ENCODE measurements at places on chromosomes 13 and 19. TPM values are rescaled to one million over a fixed set of nuclear protein-coding genes. Genes with fewer than 3 reads are reported as not detected.

The LILRB2 gene
- 0.61 TPM for total RNA-seq

The C3 gene
- not detected for total RNA-seq

The PRRG2 gene
- total RNA-seq: 3.8 TPM

The ZNF221 gene
- not detected for total RNA-seq

The CEACAM21 gene
- total RNA-seq: not detected

The TMC4 gene
- 6.2 TPM for total RNA-seq

The CEACAM3 gene
- not detected for total RNA-seq

The LPAR6 gene
- not detected for total RNA-seq

The KCNRG gene
- 3.4 TPM for total RNA-seq

The RB1 gene
- total RNA-seq: 38.3 TPM

DNA sequence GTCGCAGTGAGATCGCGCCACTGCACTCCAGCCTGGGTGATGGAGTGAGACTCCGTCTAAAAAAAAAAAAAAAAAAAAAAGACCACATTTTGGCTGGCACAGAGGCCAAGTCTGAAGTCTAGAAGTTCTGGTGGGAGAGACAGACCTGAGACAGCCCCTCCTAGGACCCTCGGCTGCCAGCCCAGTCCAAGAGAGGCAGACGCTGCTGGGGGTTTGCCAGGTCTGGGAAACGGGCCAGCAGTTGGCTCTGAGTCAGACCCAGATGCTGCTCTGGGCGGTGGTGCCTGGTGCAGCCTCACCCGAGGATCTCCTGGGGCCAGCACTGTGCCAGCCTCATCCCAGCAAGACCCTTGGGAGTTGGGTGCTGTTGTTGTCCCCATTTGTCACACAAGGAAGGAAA is 5.8 kb downstream of the FCHO1 start:
- H3K27ac ChIP-seq: no peak overlapping the region
- H3K4me3 ChIP-seq: no peak overlapping the region
- H3K4me1 ChIP-seq: peaks cover 64% of the 10 kb centered on the region
- H3K27me3 ChIP-seq: no peaks in the 10 kb centered on the region

- no peak for DNase-seq
- H3K4me3 ChIP-seq: no peak overlapping the region
- no peak overlapping the region for H3K27ac ChIP-seq
- peaks cover 33% of the 10 kb centered on the region for H3K4me1 ChIP-seq
- H3K27me3 ChIP-seq: no peaks in the 10 kb centered on the region
Measured at GRCh38 chr13:20190481-20191310, 2.0 kb downstream of the GJB2 start.

GRCh38 chr13:111117289-111117688 is 2.2 kb downstream of the ARHGEF7 start:
- no peak overlapping the region for H3K27ac ChIP-seq
- H3K4me1 ChIP-seq: peaks cover 5% of the 10 kb centered on the region
- no peaks in the 10 kb centered on the region for H3K27me3 ChIP-seq
- no peak for DNase-seq
- no peaks in the 10 kb centered on the region for H3K36me3 ChIP-seq
- no peak overlapping the region for H3K4me3 ChIP-seq

- no peaks in the 10 kb centered on the region for H3K27me3 ChIP-seq
- no peaks in the 10 kb centered on the region for H3K4me1 ChIP-seq
- DNase-seq: no peak
Measured at GRCh38 chr19:41501854-41502253, 58.9 kb downstream of the ERICH4 start.

DNA sequence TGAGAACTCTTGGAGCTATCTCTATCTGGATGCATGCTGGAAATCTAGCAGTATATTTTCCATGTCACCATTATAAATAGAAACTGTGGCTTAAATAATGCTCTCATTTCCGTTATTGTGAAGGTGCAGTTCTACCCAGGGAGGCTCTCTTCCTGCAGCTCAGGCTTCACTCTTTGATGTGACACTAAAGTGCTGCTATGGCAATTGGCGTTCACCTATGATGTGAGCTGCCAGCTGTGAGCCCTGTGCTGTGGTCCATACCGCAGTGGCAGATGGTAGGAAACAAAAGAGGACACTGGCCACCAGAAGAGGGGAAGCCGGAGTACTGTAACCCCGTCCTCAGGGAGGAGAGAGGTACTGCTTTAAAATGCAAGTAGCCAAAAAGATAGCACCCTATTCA is 40.6 kb upstream of the ZNF681 start:
- H3K36me3 ChIP-seq: peaks cover 22% of the 10 kb centered on the region
- no peak for DNase-seq
- peaks cover 13% of the 10 kb centered on the region for H3K4me1 ChIP-seq
- no peak overlapping the region for H3K4me3 ChIP-seq
- H3K27ac ChIP-seq: peak overlapping the region; percentile 29

DNA sequence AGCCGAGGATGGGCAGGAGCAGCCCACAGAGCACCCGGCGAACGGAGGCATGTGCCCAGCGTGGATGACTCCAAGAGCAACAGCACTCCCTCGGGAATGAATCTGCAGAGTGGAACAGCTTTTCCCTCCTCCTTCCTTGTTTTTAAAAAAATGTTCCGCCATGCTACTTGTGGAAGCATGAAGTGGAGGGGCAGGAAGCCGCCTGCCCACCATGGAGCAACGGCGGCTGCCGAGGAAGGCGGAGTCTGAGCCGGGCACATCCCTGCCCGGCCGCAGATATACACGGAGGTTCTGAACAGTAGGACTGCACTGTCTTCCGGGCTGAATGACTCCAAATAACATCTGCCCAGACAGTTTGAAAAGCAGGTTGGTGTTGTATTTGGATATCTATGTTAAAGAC is 65.2 kb downstream of the SOX1 start:
- H3K36me3 ChIP-seq: no peaks in the 10 kb centered on the region
- H3K4me3 ChIP-seq: no peak overlapping the region
- DNase-seq: no peak
- H3K27ac ChIP-seq: no peak overlapping the region
- H3K4me1 ChIP-seq: no peaks in the 10 kb centered on the region

- no peaks in the 10 kb centered on the region for H3K27me3 ChIP-seq
- no peak for DNase-seq
- H3K4me1 ChIP-seq: peaks cover 9% of the 10 kb centered on the region
- no peak overlapping the region for H3K27ac ChIP-seq
Measured at GRCh38 chr13:114136576-114136975, 4.2 kb upstream of the RASA3 start.

- no peaks in the 10 kb centered on the region for H3K4me1 ChIP-seq
- H3K4me3 ChIP-seq: no peak overlapping the region
- no peak overlapping the region for H3K27ac ChIP-seq
- DNase-seq: no peak
Measured at GRCh38 chr13:46683676-46684260, 113.2 kb downstream of the ESD start.

DNA sequence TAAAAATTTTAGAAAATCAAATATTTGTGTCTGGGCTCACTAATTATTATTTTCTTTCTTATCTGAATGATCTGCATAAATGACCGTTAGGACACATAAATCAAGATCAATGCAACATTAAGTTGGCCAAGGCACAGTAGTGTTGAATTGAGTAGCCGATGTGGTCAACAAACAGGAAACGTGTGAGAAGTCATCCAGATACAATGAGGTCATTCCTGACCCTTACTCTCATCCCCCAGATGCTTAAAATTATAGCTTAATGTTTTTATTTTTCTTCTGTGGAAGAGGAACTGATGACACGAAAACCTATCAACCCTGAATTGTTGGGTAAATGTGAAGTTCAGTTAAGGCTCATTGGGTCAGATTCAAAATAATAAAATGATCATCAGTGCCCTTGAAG is 222.9 kb downstream of the RFC3 start:
- no peak for DNase-seq
- H3K27ac ChIP-seq: no peak overlapping the region
- H3K36me3 ChIP-seq: no peaks in the 10 kb centered on the region
- H3K4me3 ChIP-seq: no peak overlapping the region

DNA sequence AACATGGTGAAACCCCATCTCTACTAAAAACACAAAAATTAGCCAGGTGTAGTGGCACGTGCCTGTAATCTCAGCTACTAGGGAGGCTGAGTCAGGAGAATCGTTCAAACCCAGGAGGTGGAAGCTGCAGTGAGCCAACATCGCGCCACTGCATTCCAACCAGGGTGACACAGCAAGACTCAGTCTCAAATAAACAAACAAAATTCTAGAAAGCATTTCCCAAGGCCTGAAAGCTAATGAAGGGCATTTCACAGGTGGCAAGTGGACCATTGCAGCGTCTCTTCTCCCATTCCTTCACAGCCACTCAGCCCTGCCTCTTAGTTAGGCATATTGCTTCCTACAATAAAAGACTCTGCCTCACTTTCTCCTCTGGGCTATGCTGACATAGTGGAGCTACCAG is 13.5 kb upstream of the RXFP2 start:
- no peaks in the 10 kb centered on the region for H3K4me1 ChIP-seq
- H3K36me3 ChIP-seq: no peaks in the 10 kb centered on the region
- H3K27me3 ChIP-seq: no peaks in the 10 kb centered on the region
- DNase-seq: peak; percentile 17
- H3K4me3 ChIP-seq: no peak overlapping the region

DNA sequence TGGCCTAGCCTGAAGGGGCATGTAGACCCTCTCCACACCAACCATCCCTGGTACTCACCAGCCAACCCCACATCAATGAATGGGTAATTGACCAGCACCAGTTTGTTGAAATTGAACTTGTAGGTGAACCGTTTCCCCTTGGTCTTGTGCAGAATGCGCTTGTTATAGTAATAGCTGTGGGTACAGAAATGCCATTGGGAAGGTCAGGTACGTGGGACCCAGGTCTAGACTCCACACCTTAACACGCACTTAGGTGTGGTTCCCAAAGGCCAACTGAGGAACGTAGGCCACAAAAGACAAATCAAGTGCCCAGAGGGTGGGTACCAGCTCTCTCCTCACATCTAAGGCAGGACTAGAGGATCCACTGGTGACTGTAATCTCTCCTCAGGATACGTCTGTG is 5.2 kb downstream of the ERF start:
- DNase-seq: no peak
- peaks cover 24% of the 10 kb centered on the region for H3K4me1 ChIP-seq
- H3K27ac ChIP-seq: no peak overlapping the region
- 0 out of 2 replicates have a peak, but pooled peaks cover 7% of the 10 kb centered on the region for H3K36me3 ChIP-seq
- no peaks in the 10 kb centered on the region for H3K27me3 ChIP-seq

DNA sequence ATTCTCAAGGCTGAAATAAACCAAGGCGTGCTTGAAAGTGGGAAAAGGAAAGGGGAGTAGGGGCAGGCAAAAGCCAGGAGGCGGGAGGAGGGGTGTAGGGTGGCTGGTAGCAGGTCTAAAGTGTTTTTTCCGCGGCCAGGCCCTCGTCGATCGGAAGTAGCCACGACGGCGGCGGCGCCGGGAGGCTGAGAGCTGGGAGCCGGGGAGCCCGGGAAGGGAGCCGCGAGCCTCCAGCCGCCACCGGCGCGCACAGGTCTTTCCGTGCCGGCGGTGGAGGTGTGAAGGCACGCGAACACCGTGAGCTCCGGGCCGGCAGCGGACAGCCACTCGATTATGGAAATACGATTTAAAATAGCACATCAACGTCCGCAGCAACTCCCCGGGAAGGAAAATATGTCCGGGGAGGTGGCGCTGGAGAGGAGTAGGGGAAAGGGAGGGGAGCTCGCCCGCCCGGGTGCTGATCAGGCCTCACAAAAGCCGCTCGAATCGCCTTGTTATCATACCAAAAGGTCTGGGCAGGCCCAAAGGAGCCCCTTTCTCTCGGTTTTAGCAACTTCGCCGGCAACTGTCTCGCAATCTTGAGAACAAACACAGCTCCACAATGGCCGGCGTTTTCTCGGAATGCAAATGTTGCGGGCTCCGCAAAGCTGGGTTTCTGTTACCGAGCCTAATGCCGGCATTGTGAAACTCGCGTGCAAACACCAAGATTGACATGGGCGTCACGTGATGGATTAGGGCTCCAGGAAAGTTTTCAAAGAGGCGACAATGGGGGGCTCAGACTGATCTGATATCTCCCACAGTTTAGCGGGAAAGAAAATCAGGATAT is 2.9 kb upstream of the PCDH8 start:
- H3K4me1 ChIP-seq: no peaks in the 10 kb centered on the region
- no peaks in the 10 kb centered on the region for H3K36me3 ChIP-seq
- H3K4me3 ChIP-seq: no peak overlapping the region

DNA sequence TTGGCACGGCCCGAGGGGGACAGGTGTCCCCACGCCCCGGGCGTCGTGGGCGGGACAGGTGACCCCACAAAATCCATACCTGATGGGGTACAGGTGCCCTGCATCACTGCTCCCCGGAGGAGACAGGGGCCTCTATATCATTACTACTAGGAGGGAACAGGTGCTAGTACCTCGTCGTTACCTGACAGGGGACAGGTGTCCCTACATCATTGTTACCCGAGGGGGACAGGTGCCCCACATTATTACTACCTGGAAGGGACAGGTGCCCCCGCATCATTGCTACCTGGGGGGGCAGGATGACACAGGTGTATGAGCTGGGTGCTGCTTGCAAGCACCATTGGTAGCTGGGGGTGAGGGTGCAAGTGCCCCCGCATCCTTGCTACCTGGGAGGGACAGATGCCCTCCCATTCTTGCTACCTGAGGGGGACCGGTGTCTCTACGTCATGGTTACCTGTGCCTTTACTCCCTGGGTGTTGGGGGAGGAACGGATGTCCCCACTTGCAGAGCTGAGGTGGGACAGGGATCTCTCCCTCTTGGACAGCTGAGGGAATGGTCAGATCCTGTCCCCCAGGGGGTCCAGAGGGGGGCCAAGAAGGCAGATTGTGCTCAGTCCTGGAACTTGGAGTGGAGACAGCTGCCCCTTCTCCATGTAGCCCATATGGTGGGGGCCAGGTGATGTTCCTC is 620 bp downstream of the CRTC1 start:
- no peaks in the 10 kb centered on the region for H3K27me3 ChIP-seq
- H3K27ac ChIP-seq: no peak overlapping the region
- peak overlapping the region; percentile 91 for H3K4me3 ChIP-seq
- DNase-seq: no peak

DNA sequence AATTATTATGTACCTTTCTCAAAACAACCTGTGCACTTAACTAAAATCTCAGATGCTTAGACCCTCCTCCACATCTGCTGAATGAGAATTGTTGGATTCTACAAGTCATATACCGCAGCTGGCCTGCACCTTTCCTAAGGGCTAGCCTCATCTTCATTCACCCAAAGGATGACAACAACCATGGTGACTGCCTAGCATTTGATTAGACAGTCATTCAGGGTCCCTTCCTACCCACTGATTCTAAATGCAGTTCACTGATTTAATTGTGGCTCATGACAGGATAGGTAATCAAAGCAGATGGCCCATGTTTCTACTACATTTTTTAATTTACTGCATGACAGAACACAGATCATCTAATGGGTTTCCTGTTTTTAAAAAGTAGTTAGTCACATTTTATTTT is 551.9 kb upstream of the SLC10A2 start:
- H3K27ac ChIP-seq: no peak overlapping the region
- no peaks in the 10 kb centered on the region for H3K4me1 ChIP-seq
- DNase-seq: no peak
- H3K4me3 ChIP-seq: no peak overlapping the region
